Daoy (cell line): ENCODE measurements at places on chromosomes 12 and 14.

- DNase-seq: no peak
Observed at GRCh38 chr14:36510874-36511273, 9.2 kb downstream of the NKX2-1 start.

GRCh38 chr12:100141998-100142850 is 450 bp downstream of the BLTP3B start:
- DNase-seq: peak; percentile 57

- DNase-seq: peak; percentile 71
Observed at GRCh38 chr14:64510825-64511671, 6.5 kb downstream of the ZBTB1 start.

GRCh38 chr14:42149609-42150261 is 543.1 kb downstream of the LRFN5 start:
- no peak for DNase-seq

- DNase-seq: no peak
Observed at GRCh38 chr12:11431486-11431885, 36.1 kb upstream of the PRB2 start.

- DNase-seq: no peak
Observed at GRCh38 chr12:113683574-113683973, 211.9 kb upstream of the LHX5 start.

- no peak for DNase-seq
Observed at GRCh38 chr14:43165651-43166050, 1341.4 kb downstream of the FSCB start.

GRCh38 chr12:57618966-57619433 is 7.8 kb downstream of the ARHGEF25 start:
- no peak for DNase-seq

DNA sequence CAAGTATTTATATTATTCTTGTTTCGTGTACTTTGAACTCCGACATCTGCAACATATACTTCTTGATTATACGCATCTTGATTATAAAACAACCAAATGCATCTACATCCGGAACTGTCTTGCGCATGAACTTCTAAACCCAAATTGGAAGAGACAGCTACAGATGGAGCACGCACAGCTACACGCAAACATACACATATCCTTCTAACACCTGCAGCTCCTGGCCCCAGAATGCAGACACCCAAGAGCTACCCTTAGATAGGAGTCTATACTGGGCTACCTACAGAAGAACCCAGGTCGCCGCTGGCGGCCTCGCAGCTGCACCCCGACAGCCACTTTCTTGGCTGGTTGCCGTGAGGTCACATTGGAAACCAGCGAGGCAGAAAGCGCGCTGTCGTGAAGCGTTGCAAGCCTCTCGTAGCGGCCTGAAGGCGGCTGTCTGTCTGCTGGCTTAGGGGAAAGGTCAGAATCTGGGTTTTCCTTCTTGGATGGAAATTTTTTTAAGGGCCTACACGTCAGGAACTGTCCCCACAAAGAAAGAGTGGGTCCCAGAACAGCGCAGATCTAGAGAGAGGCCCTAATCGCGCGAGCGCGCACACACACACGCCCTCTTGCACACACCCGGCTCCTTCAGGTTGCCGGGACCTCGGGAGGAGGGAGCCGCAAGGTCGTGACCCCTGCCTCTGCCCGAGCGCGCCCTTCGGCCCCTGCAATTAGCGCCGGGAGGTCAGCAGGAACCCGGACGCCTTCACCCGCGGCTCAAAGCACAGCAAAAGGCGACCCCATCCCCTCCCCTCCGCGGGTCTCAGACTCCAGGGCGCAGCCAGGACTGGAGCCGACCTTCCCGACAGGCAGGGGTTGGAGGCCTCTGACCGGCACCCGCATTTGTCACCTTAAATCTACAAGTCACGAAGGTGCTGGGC is 17.0 kb downstream of the TBX3 start:
- DNase-seq: no peak

DNA sequence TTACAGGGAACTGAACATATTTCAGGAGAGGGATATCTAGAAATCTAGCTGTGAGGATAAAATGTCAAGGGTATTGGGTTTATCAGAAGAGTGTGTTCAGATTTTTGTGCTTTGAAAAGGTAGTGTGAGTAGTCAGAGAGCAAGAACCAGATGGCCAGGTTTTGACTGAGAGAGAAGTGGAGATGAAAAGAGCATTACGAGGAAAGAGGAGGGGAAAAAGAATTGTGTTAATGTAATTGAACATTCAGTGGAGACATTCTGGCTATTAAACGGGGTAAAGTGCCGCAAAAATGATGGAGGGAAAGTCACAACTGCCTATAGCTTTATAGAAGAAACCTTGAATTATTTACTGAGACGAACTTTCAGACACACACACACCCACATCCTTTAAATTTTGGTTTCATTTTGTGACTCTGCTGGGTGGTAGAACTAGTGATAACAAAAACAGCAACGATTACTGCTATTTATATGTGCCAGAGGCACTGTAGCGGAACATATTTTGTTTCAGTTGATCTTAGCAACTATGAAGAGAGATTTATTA is 213.6 kb downstream of the ERC1 start:
- DNase-seq: peak; percentile 8

GRCh38 chr12:94872971-94873733 is 130.3 kb downstream of the NDUFA12 start:
- peak; percentile 46 for DNase-seq

DNA sequence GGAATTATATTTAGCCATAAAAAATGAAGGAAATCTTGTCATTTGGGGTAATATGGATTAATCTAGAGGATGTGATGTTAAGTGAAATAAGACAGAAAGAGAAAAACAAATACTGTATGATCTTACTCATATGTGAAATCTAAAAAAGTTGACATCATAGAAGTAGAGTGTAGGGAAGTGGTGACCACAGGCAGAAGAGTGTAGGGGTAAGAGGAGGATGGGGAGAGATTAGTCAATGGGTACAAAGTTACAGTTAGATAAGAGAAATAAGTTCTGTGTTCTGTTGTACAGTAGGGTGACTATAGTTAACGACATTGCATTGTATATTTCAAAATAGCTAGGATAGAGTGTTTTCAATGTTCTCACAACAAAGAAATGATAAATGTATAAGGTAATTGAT is 87.0 kb downstream of the TSHR start:
- DNase-seq: no peak

DNA sequence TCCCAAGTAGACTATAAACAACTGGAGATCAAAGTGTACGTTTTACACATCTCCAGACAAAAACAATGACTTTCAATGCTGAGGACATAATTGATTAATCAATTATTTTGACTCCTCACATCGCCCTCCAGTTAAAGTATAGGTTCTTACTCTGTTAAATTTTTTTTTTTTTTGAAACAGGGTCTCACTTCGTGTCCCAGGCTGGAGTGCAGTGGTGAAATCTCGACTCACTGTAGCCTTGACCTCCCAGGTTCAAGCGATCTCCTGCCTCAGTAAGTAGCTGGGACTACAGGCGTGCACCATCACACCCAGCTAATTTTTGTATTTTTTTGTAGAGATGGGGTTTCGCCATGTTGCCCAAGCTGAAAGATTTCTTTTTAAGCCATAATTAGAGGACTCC is 938 bp upstream of the CCNB1IP1 start:
- no peak for DNase-seq

GRCh38 chr14:92122761-92123160 is 992 bp downstream of the CPSF2 start:
- no peak for DNase-seq

DNA sequence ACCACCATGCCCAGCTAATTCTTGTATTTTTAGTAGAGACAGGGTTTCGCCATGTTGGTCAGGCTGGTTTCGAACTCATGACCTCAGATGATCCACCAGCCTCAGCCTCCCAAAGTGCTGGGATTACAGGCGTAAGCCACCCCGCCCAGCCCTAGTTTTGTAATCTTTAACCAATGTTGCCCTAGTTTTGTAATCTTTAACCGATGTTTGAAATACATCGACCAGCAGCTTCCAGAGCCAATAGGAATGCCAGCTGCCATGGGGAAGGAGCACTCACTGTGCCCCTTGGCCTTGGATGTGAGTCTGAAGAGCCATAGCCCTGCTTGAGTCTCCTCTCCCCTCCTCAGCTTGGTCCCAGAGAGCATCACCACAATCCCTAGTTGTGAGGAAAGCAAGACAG is 209.3 kb upstream of the RGS6 start:
- DNase-seq: no peak

GRCh38 chr12:42322567-42322966 is 3.3 kb downstream of the ZCRB1 start:
- DNase-seq: no peak

GRCh38 chr12:41619705-41620104 is 431.6 kb downstream of the PDZRN4 start:
- no peak for DNase-seq

DNA sequence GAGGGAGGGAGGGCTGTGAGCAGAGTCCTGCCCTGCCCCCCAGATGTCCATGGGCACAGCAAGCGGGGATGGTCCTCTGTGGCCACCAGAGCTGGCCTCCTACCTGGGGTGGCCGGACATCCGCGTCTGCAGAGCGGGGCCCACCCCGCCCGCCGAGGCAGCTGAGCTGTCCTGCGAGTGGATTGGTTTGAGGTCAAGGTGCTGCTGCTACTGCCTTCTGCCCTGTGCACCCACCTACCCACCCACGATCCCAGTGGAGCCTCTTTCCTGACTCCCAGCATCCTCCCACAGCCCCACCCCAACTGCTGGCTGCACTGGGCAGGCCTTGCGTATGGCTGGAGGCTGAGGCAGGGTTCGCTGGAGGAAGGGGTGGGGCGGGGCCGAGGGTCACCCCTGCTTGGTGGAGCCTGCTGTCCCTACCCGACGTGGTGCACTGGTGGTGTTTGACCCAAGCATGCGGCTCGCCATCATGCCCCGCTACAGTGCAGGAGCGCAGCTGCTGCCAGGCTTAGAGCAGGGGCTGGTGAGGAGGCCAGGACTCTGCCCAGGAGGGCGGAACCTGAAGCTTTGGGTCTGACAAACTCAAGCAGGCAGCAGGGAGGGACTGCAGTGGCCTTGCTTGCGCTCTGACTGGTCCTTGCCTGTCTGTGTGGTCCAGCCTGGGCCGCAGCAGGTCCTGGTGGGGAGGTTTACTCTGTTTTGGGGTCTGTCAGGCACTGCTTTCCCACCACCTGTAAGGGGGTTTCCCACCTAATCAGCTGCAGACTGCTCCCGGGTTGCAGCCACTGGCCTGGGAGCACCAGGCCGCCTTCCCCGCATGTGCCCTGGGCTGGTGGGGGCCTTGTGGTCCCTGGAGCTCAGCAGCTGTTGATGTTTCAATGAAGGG is 23.7 kb downstream of the CEP170B start:
- peak; percentile 3 for DNase-seq

GRCh38 chr14:96424109-96424989 is 32.4 kb downstream of the AK7 start:
- peak; percentile 65 for DNase-seq

GRCh38 chr12:24057920-24058476 is 108.5 kb upstream of the SOX5 start:
- no peak for DNase-seq

GRCh38 chr14:100879782-100880181 is 23.7 kb downstream of the RTL1 start:
- no peak for DNase-seq

GRCh38 chr14:31788340-31788739 is 227.1 kb downstream of the NUBPL start:
- no peak for DNase-seq

DNA sequence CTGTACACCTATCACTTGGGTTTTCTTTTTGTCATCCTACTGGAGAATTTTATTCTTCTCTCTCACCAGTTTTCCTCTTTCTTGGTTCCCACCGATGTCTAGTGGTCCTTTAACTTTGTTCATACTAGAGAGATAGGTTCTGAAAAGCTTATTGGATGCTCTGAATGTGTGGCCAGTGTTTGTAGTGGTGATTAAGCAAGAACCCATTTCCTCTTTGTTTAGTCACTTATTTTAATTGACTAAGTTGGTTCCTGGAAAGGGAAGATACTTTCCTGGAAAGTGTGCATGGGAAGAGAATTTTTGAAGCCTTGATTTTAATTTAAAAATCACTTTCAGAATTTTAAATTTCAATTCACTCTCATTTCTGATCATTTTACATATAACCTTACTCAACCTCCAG is 127.2 kb downstream of the OTOGL start:
- DNase-seq: peak; percentile 69

DNA sequence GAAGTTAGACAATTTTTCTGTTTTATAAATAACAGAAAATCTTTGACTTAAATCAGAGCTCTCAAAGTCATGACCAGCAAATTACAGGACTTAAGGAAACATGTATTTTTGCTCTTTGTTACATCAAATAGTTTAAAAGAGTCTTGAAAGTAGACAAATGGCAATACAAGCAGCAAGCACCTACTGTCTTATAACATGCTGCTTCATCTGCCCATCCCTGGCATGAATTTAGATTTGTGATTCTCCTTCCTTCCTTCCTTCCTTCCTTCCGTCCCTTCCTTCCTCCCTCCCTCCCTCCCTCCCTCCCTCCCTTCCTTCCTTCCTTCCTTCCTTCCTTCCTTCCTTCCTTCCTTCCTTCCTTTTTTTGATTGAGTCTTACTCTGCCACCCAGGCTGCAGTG is 715.6 kb upstream of the FLRT2 start:
- no peak for DNase-seq

DNA sequence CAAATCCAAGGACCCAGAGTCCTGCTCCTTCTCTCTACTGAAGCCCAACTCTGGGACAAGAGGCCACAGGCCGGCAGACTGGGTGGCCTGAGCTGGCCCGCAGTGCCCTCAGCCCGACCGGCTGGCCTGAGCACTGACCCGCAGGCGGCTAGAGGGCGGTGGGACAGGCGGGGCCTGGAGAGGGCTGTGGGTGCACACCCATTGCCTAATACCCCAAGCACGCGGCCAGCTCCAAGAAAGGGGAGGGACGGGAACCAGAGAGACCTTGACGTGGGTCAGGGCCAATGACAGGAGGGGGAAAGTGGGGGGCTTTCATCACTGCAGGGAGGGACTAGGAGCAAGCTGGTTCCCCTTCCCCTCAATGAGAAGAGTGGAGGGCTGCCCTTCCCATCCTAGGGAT is 2.0 kb upstream of the WNT10B start:
- DNase-seq: no peak

DNA sequence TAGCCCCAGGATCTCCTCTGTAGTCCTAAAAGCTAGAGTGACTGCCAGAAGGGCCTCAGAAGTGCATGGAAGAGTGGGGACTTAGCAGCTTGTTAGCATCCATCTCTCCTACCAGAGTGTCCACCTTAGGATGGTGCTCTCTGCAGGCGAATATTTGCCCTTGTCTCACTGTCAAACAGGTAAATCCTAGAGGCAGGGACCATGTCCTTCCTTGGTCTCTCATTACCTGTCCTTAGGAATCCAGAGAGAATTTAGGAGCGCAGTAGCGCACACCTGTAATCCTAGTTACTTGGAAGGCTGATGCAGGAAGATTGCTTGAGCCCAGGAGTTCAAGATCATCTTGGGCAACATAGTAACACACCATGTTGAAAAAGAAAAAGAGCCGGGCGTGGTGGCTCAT is 21.4 kb downstream of the AGAP2 start:
- no peak for DNase-seq

DNA sequence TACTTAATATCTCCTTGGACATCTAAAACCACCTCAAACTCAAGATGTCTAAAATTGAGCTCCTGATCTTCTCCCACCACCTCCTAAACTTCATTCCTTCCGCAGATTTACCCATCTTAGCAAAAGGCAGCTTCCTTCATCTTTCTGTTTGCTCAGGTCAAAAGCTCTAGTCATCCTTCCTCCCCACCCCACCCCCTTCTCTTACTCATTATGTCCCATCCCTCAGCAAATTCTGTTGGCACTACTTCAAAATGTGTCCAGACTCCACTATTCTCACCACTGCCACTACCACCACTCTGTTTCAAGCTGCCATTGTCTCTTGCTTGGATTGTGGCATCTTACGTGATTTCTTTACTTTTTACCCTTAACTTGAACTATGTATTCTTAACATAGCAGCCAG is 59.2 kb upstream of the ZDHHC17 start:
- peak; percentile 44 for DNase-seq

GRCh38 chr12:116537101-116537904 is 21.9 kb upstream of the MAP1LC3B2 start:
- DNase-seq: peak; percentile 51

GRCh38 chr14:38900887-38901286 is 202.1 kb downstream of the SEC23A start:
- no peak for DNase-seq
